Gastroesophageal sphincter (tissue), 4 donors: ENCODE measurements at places on chromosomes 5 and 9. TPM values are rescaled to one million over a fixed set of nuclear protein-coding genes. Genes with fewer than 3 reads are reported as not detected.

The PCDHA11 gene
- total RNA-seq = 0.93 TPM

The MOB3B gene
- total RNA-seq = 12.1 TPM

The FBN2 gene
- total RNA-seq = 7.5 TPM

The SAXO1 gene
- total RNA-seq = not detected

The CDH10 gene
- not detected for total RNA-seq

The WNT8A gene
- total RNA-seq = not detected

The GOLPH3 gene
- 144 TPM for total RNA-seq

The IL5 gene
- total RNA-seq = not detected

The RARS1 gene
- total RNA-seq = 89.1 TPM

The MFAP3 gene
- total RNA-seq = 36.9 TPM

The FAT2 gene
- 0.13 TPM for total RNA-seq

The ANKRD55 gene
- total RNA-seq = not detected

The HK3 gene
- total RNA-seq = 11.5 TPM

The ADAMTS19 gene
- total RNA-seq = 1.1 TPM

The SV2C gene
- total RNA-seq = 0.16 TPM

The SHOC1 gene
- total RNA-seq = not detected

The ASPN gene
- 18.4 TPM for total RNA-seq

The SPACA9 gene
- 2.6 TPM for total RNA-seq

The FGF1 gene
- total RNA-seq = 0.16 TPM

The WDR31 gene
- total RNA-seq = 1.2 TPM

The AQP7 gene
- total RNA-seq = 1.4 TPM

The CDH6 gene
- 5.5 TPM for total RNA-seq

The PLPP7 gene
- total RNA-seq = 9.7 TPM

The MARCOL gene
- total RNA-seq = not detected
